ENCODE measurements at places on chromosomes 5 and 9. TPM values are rescaled to one million over a fixed set of nuclear protein-coding genes. Genes with fewer than 3 reads are reported as not detected.

COL5A1 gene
- 79.9 TPM for polyA plus RNA-seq

INSL4 gene
- not detected for polyA plus RNA-seq

GAS1 gene
- polyA plus RNA-seq = 23.6 TPM

ZNF454 gene
- 2.9 TPM for polyA plus RNA-seq

TMOD1 gene
- 8.9 TPM for polyA plus RNA-seq

ADAMTS16 gene
- 1.2 TPM for polyA plus RNA-seq

TRIP13 gene
- 8.3 TPM for polyA plus RNA-seq

IL31RA gene
- polyA plus RNA-seq = 0.03 TPM

SPDL1 gene
- 15.4 TPM for polyA plus RNA-seq

MBLAC2 gene
- 9.4 TPM for polyA plus RNA-seq

LCN2 gene
- 0.93 TPM for polyA plus RNA-seq

TPPP gene
- 8.8 TPM for polyA plus RNA-seq

PCDHGC4 gene
- polyA plus RNA-seq = 1.7 TPM

CFAP90 gene
- polyA plus RNA-seq = 0.75 TPM

HSPB3 gene
- 0.61 TPM for polyA plus RNA-seq

PCDHA11 gene
- 1.3 TPM for polyA plus RNA-seq

PCDHGC3 gene
- polyA plus RNA-seq = 30.4 TPM

SHISAL2B gene
- polyA plus RNA-seq = 0.06 TPM

NKD2 gene
- polyA plus RNA-seq = 15.2 TPM

PITX1 gene
- 19.6 TPM for polyA plus RNA-seq

TMEM215 gene
- polyA plus RNA-seq = 0.06 TPM

TAF9 gene
- 73.3 TPM for polyA plus RNA-seq

HRH2 gene
- 2.1 TPM for polyA plus RNA-seq

GARIN3 gene
- not detected for polyA plus RNA-seq

OR13C9 gene
- polyA plus RNA-seq = not detected

LHX6 gene
- polyA plus RNA-seq = 1.1 TPM

CD274 gene
- 1.6 TPM for polyA plus RNA-seq

C5orf58 gene
- 1.0 TPM for polyA plus RNA-seq

HSD17B4 gene
- 135 TPM for polyA plus RNA-seq

SEMA6A gene
- polyA plus RNA-seq = 55.9 TPM
